ENCODE measurements at places on chromosomes 6 and 20. TPM values are rescaled to one million over a fixed set of nuclear protein-coding genes. Genes with fewer than 3 reads are reported as not detected.

GRCh38 chr20:59806578-59806975 is 126.9 kb downstream of the SYCP2 start:
- ATAC-seq = no peak

- ATAC-seq = peak; percentile 90
These were observed 301.7 kb upstream of the ZFP64 start for GRCh38 chr20:52493171-52493721.

DNA sequence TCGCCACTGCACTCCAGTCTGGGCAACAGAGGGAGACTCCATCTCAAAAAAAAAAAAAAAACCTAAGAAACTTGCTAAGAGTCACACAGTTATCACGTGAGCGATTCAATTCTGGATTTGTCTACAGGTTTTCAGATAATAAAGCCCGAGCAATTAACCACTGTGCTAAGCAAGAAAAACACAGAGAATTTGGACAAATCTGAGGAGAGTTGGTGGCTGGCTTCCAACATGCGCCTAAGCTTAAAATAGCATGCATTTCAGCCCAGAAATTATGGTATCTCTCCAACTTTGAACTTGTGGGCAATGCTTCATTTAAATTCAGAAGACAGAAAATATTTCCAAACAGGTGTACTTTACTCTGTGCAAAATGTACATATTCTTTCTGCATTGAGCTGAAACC is 232.9 kb downstream of the TSHZ2 start:
- no peak for ATAC-seq

GRCh38 chr20:32468313-32468640 is 110.1 kb downstream of the ASXL1 start:
- no peak for ATAC-seq

DNA sequence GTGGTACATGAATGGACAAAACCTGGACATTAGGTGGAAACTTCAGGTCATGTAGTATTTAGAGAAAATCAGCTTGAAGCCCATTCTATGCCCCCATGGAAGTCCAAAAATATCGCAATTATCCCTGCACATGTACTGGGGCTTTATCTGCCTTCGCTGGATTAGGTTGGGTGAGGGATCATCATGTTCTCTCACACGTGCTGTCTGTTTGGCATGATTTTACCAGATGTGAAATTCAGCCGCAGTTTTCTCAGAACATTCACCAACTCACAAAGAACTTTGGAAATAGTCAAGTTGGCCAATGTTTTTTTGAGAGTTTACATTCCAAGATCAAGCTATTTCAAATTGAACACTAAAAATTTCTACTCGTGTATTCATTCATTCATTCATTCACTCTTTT is 459.8 kb upstream of the CITED2 start:
- no peak for ATAC-seq

GRCh38 chr6:111119571-111120329 is 32.4 kb downstream of the SLC16A10 start:
- ATAC-seq = no peak

DNA sequence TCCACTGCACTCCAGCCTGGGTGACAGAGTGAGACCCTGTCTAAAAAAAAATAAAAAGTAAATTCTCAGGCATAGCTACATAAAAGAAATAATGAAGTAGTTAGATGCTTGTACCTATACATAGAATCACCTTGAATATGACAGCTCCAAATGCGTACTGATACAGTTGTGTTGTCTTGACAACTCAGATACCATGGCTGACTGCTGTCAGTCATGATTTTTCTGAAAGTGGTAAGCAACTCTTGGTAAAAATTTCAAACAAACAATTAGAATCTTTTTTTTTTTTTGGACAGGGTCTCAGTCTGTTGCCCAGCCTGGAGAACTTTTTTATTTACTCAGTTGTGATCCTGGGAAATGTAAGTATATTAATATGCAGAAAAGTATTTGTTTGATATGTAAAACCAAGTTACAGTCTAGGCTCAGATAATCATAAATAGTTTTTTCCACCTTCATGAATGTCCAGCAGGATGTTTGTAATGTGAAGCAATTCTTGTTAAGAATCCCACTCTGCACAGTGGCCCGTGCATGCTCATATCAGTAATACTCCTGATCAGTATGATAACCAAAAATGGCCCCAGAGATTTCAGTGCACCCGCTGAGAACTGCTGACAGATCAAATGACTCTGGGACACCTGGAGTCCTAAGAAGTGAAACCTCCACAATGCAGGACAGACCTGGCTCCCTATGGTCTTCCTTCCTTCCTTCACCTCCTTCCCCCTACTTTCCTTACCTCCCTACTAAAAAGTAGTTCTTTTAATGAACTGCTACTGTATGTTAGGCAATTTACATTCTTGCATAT is 14.0 kb upstream of the MAPK13 start:
- no peak for ATAC-seq

- ATAC-seq = peak; percentile 21
These were observed 50.5 kb downstream of the CPNE5 start for GRCh38 chr6:36788768-36789167.

DNA sequence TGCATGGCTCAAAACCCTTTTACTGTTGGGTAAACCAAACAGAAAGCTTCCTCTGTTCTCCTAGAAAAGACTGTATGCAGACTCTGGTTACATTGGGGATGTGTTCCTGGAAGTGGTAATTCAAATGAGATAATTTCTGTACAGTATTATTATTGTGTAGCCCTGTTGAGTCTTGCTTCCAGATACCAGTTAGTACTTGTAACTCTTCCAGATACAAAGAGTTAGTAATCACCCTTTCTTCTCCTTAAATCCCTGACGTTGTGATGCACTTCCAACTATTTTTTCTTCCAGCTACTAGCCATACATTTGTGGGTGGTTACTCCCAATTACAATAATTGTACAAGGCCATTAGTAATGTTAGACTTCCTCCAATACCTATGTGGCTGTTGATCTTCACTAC is 42.3 kb upstream of the GRIK2 start:
- peak; percentile 85 for ATAC-seq

GRCh38 chr6:7124114-7124513 is 16.4 kb downstream of the RREB1 start:
- no peak for ATAC-seq

DNA sequence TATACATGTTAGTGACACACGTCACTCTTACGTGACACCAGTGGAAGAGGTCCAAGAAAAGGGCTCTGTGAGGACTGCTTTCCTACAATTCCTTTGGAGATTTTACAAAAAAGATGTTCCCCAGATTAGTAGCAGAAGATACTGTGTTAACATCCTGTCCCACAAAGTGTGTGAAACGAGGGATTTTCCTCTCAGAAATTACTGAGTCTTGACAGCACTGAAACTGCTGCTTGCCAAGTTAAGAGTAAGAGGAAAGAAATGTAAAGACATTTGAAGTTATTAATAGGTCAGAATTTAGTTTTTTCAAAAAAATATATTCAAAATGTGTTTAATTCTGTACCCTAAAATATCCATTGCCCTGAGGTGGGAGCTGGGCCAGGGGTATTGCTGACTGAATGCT is 58.8 kb upstream of the MAP7 start:
- ATAC-seq = no peak

GRCh38 chr6:41489120-41489851 is 56.9 kb upstream of the FOXP4 start:
- ATAC-seq = peak; percentile 8

DNA sequence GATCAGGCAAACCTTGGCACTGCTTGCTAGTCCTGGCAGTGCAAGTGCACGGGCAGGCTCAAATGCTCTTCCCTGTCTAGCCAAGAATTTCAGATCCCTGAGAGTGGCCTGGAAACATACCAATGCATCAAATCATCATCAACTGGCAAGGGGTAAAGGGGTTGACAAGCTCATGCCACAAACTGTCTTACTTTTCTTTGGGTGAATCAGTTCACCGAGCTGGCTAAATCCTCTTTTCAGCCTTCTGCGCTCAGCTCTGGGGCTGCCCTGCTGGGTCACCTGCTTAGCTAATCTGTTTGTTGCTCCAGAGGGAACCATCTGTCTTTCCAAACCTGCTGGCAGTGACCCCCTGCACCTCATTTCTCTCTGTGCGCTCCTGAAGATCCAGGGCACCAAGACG is 59.5 kb downstream of the LYRM4 start:
- ATAC-seq = no peak

GRCh38 chr6:117976030-117976651 is 69.1 kb downstream of the SLC35F1 start:
- ATAC-seq = no peak

DNA sequence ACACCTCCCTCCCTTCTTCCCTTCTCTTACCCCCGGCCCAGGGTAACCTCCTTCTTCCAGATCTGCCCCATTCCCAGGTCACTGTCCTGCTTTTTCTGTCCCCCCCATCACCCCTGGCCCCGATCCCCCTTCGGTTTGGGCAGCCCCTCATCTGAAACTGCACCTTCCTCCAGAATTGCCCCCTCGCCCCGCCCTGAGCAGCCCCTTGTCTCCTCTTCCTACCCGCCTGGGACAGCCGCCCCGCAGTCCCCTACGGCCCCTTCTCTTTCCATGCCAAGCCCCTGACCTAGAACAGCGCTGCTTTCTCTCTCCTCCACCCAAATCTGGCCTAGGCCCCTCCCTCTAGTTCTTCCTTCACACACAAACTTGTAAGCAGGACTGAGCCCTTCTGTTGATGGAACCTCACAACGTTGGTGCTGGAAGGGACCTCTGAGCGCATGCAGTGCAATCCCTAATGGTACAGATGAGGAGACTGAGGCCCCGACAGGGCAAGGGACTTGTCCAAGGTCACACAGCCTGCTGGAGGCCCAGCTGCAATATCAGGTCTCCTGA is 630 bp downstream of the PPP2R5D start:
- peak; percentile 0 for ATAC-seq

DNA sequence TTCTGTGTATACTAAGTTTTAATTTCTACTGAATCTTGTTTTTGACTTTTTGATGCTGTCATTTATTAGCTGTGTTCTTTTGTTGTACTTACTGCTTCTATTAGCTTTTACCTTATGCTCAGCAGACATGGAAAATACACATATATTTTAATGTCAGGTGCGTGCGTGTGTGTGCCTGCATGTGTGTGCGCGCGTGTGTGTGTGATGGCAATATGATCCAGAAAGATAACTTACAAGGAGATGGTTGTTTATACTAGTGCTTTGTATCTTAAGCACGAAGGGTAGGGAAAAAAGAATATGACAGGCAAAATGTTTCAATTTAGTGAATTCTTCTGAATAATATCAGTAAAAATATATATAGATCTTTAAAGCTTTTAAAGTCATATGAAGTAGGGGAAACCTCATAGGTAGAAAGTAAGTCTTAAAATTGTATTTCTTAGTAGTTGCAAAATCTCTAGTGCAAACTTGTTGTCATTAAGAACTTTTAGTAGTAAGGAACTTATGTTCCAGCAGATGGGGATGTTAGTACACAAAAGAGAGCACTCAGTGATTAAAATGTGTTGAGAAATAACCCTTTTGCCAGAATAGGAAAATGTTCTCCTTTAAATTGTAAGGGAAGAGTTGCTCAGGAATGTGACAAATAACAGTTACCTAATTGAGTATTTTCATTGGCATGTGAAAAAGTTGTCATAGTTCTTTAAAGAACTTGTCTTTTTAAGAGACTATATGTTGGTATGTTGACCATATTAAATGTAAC is 13.2 kb downstream of the QKI start:
- peak; percentile 47 for ATAC-seq

DNA sequence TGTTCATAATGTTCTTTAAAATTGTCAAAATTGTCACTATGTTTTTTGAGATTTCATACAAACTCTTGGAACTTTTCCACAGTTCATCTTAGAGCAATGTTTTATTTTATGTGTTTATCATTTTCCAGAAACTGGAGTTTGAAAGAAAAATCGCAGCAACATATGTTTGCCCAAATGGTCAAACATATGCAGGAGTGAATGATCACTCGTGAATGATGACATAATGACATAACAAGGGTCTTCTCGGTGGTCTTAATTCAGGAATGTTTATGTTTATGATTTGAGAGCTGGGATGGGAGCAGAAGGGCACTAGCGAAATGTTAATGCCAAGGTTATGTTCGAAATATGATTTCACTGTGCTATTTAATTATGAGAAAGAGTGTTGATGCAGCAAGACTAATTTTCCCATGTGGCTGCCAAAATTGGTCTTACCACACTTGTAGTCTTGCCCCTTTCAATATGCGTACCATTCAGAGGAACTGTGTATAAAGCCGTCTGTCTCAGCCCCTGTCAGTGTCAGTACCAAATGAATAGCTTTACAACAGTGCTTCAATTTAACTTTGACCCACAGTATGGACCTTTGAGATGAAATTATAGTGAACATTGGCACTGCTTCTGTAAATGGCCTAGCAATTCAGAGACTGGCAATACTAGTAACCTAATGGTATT is 152.3 kb downstream of the CARMIL1 start:
- ATAC-seq = no peak

GRCh38 chr6:113338644-113339043 is 518.5 kb upstream of the MARCKS start:
- ATAC-seq = no peak

GRCh38 chr6:135145063-135145800 is 35.9 kb upstream of the MYB start:
- ATAC-seq = peak; percentile 56

DNA sequence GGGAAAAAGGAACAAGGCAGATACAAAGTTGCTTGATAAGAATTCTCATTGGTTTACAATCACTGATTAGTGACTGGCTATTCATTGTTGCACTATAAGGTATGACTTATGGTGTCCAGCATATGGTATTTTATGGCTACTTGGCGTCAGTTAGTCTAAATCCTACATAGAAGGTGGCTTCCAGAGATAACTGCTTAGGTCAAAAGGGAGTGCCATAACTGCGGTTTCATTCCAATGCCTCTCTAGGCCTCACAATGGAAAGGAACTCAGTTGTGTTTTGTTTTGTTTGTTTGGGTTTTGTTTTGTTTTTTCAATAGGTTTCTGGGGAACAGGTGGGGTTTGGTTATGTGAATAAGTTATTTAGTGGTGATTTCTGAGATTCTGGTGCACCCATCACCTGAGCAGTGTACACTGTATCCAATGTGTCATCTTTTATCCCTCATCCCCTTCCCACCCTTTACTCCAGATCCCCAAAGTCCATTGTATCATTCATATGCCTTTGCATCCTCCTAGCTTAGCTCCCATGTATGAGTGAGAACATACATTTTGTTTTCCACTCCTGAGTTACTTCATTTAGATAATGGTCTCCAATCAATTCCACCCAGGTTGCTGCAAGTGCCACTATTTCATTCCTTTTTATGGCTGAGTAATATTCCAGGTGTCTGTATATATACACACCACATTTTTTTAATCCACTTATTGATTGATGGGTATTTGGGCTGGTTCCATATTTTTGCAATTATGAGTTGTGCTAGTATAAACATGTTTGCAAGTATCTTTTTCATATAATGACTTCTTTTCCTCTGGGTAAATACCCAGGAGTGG is 7.0 kb downstream of the GOPC start:
- ATAC-seq = no peak

The ARHGAP40 gene
- total RNA-seq = 10.3 TPM

The POM121L2 gene
- total RNA-seq = not detected

The NTSR1 gene
- not detected for total RNA-seq

The GPSM3 gene
- total RNA-seq = 2.2 TPM

The MUCL3 gene
- 1.00 TPM for total RNA-seq

Data from esophagus mucosa (tissue), 1 donor.